ENCODE measurements at places on chromosomes 12 and 14. TPM values are rescaled to one million over a fixed set of nuclear protein-coding genes. Genes with fewer than 3 reads are reported as not detected.

DNA sequence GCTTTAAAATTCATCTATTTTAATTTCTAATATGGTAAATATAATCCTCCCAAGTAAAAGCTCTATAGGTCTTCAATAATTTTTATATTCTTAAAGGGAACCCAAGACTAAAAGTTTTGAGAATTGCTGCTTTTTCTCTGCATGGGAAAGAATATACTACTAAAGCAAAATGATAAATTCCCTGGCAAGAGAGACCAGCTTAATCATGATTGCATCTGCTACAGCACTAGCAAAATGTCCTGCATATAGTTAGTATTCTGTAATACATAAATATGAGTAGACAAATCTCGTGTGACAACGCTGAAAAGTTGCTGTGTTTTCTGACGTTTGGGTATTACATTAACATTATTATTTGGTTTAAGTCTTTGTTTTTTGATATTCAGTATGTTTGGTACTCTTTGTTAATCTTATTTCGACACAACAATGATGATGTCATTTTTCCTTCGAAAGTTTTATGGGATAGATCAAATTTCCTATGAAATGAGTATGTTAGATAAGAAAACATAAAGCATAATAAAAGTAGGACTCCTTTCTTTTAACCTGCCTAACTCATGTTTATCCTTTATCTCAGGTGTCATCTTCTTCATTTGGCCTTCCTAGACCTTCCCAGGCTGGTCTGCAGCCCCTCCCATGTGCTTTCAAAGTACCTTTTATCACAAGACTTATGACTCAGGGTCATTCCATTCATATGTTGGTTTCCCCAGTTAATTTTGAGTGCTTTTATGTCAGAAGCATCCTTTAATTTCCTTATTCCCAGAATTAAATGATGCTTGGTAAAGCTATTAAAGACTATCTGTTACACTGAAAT lies 321.9 kb downstream of the RAD51B start:
- DNase-seq: no peak

GRCh38 chr14:61051621-61052020 lies 70.6 kb downstream of the SLC38A6 start:
- no peak for DNase-seq

GRCh38 chr14:97995038-97995437 lies 1197.9 kb downstream of the VRK1 start:
- DNase-seq: no peak

DNA sequence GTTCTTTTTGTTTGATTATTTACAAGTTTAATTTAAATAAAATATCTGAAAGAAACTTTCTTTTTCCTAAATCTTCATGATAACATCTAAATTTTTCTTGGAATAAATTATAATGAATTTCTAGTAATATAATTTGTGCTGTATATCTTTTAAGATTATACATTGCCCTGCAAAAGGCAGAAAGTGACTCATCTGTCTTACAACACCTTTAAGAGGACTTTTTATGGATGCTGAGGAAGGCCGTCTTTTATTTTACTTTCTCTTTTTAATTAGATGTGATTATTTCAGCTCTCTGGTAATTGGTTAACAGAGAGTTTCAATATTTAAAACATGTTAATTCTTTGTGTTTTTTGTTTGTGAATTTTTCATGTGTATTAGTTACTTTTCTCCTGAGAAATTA lies 598.4 kb downstream of the RPL10L start:
- DNase-seq: no peak

DNA sequence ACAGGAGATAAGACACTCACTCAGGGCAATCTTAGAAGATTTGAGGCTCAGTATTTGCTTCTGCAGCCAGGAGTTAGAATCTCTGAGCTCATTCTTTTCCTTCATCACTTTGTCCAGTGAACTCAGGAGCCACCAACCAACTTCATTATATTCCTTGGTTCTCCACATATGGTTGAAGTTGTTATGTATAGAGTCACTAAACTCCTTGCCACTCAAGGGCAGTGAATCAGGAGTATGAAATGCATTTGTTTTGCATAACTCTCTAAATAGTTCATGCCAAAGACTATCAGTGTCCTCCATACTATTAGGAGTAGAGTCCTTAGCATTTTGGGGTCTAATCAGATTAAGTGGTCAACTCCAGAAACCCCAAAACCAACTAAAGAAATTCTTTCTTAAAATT lies 150.6 kb downstream of the CCDC59 start:
- DNase-seq: no peak

DNA sequence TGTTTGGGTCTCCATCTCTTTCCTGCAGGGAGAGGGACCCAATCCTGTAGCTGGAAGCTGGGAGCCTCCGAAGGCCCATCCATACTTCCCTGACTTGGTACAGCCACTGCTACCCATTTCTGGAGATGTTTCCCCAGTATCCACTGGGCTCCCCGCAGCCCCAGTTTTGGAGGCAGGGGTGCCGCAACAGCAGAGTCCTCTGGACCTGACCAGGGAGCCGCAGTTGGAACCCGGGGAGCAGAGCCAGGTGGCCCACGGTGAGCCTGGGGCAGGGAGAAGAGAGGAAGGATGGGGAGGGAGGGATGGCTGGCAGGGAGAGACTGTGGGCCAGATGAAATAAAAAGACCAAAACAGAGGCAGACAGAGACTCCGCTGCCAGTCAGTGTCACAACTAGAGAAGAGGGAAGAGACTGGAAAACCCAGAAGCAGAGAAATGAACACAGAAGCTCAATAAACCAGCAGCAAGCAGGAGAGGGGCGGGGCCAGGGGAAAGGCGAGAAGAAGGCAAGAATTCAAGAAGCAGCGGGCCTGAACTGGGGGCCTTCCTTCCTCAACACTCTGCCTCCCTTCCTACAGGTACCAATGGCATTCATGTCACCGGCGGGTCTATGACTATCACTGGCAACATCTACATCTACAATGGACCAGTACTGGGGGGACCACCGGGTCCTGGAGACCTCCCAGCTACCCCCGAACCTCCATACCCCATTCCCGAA lies 6.3 kb downstream of the LTBR start:
- no peak for DNase-seq

DNA sequence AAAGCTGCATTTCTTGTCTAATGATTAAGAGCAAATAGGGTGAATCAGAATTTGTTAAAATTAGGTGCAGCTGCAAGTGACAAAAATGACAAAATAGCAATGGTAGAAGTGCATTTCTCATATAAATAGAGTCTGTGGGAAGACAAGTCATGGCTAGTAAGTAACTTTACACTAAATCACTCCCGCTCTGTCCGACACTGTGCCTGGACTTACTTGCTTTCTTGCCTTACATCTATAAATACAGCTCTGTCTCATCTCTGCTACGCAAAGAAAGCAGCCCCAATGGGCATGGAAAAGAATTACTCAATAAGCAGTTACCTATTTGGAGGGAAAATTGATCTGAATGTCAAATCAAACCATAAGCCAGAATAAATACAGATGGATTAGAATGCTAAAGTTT lies 245.4 kb upstream of the KRR1 start:
- DNase-seq: no peak

DNA sequence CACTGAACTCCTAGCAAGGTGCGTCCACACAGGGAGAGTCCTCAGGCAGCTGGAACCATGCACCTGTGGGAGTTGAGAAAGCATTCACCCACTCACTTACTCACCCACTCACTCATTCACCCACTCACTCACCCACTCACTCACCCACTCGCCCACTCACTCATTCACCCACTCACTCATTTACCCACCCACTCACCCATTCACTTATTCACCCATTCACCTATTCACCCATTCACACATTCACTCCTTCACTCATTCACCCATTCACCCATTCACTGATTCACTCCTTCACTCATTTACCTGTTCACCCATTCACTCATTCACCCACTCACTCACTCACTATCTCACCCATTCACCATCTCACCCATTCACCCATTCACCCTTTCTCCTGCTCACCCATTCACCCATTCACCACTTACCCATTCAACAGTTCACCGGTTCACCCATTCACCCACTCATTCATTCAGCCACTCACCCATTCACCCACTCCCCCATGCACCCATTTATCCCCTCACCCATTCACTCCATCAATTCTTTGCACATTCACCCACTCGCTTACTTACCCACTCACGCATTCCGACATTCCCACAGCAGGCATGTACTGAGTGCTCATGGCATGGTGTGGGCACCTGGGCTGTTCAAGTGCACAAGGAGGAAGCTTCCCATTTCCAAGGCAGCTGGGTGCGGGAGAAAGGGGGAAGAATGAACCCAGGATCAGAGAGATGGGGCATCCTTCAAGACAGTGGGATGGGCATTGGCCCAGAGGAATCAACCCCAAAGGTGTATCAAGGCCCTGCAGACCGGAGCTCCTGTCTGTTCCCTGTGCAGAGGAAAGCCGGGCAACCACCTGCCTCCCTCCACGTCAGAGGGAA lies 135.2 kb upstream of the C14orf180 start:
- DNase-seq: no peak

Gene AKAP5
- 1.4 TPM for total RNA-seq

Gene CISTR
- not detected for total RNA-seq

Gene RNASE4
- 0.23 TPM for total RNA-seq

Gene RHOJ
- total RNA-seq: not detected

DNA sequence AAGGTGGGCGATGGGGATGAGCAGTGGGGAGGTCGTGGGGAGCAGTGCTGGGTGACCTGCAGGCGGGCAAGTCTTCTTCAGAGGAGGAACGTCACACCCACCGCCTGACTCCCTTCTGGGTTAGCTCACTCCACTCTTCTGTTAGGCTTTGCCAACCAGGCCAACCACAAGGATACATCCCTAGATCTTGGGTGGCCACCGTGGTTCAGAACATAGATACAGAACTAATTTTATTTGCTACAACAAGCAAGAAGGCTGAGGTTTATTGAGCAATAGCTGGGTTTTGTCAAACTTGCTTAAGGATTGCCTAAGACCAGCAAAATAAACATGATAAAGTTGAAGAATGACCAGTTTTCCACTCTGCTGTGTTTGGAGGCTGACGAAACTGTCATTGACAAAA lies 109.4 kb downstream of the DACT1 start:
- no peak for DNase-seq

Gene TTC6
- total RNA-seq: not detected

- DNase-seq: no peak
Measured at GRCh38 chr14:54697803-54698202, 130.9 kb downstream of the SAMD4A start.

Gene ADAMTS20
- total RNA-seq: not detected

Data from activated naive CD4-positive, alpha-beta T cell treated with anti-CD3 and anti-CD28 coated beads, Interleukin-2, amount 50 U/mL, for 72 hours (primary cell).